ENCODE measurements at places on chromosomes 6 and 20.

DNA sequence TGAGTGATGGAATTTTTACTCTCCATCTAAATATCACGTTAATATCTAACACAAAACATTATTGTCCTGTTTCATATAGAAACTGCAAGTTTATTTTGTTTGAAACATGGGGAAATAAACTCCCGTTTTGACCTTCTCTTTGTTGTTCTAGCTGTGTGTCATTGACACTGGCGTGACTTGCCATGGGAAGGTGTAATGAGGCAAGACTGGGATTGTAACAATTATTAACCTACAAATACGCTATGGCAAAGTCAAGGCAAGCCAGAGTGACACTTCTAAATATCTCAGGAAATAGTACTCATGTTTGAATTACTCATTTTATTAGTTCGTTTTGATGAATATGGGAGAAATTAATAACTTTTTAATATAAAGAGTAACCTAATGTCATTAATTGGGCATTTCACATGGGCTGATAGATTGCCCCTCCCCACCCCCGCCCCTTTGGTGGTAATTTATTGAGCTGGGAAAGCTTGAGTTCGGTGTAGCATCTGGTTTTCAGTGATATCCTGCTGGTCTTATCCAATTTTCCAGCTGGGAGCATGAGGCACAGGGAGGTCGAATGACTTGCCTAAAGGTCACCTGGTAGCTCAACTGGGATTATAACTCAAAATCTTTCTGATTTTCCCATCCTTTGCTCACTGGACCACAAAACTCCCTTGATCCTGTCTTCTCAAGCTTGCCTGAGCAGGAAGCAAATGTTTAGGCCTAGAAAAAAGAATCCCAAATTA is 380.6 kb upstream of the JAG1 start:
- no peak for DNase-seq

DNA sequence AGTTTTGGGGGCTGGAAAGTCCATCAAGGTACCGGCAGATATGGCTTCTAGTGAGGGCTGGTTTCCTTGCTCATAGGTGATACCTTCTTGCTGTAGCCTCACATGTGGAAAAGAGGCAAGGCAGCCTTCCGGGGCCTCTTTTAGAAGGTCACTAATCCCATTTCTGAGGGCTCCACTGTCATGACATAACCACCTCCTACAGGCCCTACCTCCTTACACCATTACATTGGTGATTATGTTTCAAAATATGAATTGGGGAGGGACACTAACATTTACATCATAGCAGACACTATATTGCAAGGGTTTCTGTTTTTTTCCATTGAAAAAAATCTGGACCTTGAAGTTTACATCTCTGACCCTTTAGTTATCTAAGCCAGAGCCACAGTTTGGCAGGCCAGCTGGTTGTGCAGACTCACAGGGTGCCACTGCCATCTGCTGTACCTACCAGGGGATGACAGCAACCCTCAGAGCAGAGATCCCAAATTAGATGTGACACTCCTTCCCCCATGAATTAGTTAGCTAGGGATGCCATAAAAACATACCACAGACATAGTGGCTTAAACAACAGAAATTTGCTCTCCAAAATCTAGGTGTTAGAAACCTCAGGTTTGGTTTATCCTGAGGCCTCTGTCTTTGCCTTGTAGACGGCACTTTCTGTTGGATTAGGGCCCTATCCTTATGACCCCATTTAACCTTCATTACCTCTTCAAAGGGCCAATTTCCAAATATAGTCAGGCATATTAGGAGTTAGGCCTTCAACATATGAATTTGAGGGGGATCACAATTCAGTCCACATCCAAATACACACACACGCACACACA is 166.4 kb upstream of the RNF217 start:
- no peak for DNase-seq

DNA sequence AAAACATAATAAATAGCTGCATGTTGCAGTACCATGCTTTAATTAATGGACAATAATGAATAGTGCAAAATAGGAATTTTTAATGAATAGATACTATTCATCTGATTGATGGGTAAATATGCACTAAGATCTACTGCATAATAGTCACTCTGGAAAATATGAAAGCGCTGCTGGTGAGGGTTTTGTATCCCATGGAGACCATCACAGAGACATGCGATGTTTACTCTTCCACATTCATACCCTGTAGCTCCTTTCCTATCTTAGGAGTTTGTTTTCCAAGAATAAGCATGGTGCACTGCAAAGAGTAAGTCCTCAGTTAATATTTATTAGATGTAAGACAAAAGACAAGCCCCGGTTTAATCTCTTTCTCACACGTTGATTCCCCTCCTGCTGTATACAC is 81.4 kb downstream of the NRSN1 start:
- DNase-seq = no peak

GRCh38 chr6:72048080-72048479 is 161.7 kb downstream of the RIMS1 start:
- no peak for DNase-seq

DNA sequence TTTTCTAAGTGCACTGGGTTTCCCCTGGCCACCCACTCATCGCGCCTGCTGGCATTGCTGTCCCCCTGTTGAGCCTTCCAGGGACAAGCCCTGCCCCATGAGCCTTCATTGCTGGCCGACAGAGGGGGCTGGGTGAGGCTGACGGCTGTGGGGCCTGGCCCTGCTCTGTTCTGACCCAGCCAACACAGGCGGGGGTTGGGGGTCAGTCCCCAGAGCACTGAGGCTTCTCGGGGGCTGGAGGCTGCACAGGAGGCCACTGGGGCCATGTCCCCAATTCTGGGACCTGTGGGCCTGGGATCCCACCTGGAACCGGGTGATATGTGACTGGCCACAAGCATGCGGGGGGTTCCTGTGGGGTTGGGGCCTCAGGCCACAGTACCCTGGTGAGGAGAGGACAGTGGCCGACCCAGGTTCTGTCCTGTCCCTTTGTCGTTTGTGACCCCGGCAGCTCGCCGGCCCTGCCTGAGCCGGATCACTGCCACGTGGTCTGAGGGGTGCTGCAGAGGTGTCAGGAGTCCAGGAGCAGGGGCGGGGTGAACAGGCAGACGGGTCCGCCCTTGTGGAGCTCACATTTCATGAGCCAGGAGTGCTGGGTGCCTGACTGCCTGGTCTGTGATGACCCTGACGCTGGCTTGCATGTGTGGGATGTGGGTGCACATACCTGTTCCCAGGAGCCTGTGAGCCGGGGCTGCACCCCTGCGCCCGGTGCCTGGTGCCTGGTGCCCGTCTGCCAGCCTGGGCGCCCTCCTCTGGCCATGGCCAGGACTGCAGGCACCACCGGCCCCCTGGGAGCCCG is 2.1 kb upstream of the COL20A1 start:
- DNase-seq = peak; percentile 38

GRCh38 chr20:24733416-24733815 is 215.7 kb upstream of the CST7 start:
- no peak for DNase-seq

- DNase-seq = no peak
Observed at GRCh38 chr20:45459606-45460005, 9.9 kb upstream of the WFDC2 start.

GRCh38 chr6:99512033-99512432 is 3.2 kb downstream of the USP45 start:
- DNase-seq = no peak

GRCh38 chr6:145761584-145761983 is 26.3 kb upstream of the EPM2A start:
- DNase-seq = no peak

DNA sequence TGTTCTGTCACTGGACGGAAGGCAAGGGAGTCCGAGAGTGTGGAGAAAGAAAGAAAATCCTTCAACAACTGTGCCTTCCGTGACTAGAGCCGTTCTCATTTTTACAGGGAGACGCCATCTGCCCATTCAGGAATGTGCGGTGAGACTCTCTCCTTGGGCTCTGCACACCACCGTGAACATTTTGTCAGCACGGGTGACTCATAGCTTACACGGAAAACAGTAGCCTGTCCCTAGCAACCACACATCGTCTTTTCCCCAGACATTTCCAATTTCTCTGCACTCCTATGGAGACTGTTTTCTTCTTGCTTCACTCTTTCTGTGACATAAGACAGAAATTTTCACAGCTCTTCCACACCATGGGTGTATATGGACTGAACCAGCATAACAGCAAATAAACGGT is 55.1 kb downstream of the TBXT start:
- no peak for DNase-seq

- no peak for DNase-seq
Observed at GRCh38 chr20:60295214-60295613, 337.0 kb downstream of the CDH26 start.

DNA sequence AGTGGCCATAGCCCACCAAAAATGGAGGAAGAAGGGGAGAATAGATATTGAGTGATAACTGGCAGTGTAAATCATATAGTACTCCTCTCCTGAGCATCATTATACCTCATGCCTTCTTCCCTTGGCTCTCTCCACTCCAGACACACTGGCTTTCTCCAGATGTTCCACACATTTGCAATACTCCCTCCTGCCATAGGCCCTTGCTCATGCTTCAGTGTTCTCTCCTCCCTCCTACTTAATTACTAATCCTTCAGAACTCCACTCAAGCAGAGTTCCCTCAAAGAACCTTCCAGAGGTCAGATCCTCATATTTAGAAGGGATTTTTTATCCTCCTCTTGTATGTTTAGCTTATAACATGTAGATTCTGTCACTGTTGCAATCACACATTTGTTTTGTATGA is 279.5 kb upstream of the SUPT3H start:
- no peak for DNase-seq

Measured in activated effector memory CD4-positive, alpha-beta T cell treated with Interleukin-2 at 50 U/mL for 16 hours (primary cell).